ENCODE measurements at places on chromosomes 1 and 21.

GRCh38 chr1:35557118-35557610 is at the start of gene KIAA0319L:
Gene KIAA0319L (minus strand): TSS chr1:35557403. CDS start chr1:35554491, 2,912 bp downstream.
- no peak for DNase-seq

DNA sequence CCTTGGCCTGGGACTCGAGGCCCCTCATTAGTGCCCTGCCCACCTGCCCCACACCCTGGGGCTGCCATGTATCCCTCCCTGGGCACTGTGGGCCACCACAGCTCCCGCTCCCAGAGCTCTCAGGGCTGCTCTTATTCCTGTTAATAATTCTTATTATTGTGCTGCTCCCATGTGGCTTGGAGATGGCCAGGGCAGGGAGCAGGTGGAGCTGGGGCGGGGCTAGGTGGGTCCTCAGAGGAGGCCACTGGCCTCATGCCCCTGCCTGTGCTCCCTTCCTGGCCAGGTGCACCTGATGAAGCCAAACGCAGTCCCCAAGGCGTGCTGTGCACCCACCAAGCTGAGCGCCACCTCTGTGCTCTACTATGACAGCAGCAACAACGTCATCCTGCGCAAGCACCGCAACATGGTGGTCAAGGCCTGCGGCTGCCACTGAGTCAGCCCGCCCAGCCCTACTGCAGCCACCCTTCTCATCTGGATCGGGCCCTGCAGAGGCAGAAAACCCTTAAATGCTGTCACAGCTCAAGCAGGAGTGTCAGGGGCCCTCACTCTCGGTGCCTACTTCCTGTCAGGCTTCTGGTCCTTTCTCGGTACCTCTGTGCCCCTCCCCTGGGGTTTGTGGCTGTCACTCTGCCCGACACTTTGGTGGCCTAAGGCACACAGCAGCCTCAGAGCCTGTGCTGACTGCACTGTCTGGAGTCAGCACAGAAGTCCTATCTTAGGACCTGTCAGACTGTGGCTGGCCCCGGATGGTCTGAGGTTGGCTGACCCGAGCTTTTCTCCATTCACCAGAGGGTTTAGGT is 34.1 kb downstream of the BMP8A start:
- DNase-seq: no peak

DNA sequence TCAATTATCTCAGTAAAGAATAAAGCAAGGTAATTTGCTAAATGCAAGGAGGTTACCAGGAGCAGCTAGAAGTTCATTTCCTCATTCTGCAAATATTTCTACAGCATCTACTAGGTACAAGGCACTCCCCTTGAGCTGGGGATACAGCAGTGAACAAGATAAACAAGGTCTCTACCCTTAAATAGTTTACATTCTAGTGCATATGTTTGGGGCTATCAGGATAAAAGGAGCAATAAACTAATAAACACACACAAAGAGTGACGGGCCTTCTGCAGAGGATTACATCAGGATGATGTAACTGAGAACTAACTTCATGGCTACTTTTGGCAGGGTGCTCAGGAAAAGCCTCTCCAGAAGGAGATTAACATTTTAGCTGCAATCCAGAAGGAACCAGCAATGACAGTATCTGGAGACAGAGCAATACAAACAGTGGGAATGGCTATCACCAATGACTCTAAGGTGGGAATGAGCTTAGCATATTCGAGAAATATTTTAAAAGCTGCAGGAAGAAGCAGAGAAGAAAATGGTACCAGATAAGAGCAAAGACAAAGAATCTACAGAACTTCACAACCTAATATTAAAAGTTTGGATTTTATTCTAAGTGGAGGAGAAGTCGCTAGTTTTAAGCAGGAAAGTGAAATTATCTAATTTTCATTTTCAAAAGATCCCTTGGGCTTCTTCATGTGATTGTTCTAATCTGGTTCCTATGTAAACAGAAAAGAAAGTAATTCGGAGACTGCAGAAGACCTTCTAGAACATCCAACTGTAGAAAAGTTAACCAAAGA is 25.8 kb downstream of the TP53BP2 start:
- no peak for DNase-seq

GRCh38 chr1:229478852-229479251 is 29.3 kb downstream of the NUP133 start:
- DNase-seq: no peak

- DNase-seq: no peak
Observed at GRCh38 chr1:151831605-151832004, at the start of gene RORC. Gene RORC (minus strand): TSS chr1:151831802. CDS start chr1:151831764, 38 bp downstream.

GRCh38 chr1:177043597-177043996 is 120.9 kb downstream of the ASTN1 start:
- DNase-seq: no peak

GRCh38 chr1:206102292-206102936 is 14.8 kb downstream of the AVPR1B start:
- DNase-seq: no peak

DNA sequence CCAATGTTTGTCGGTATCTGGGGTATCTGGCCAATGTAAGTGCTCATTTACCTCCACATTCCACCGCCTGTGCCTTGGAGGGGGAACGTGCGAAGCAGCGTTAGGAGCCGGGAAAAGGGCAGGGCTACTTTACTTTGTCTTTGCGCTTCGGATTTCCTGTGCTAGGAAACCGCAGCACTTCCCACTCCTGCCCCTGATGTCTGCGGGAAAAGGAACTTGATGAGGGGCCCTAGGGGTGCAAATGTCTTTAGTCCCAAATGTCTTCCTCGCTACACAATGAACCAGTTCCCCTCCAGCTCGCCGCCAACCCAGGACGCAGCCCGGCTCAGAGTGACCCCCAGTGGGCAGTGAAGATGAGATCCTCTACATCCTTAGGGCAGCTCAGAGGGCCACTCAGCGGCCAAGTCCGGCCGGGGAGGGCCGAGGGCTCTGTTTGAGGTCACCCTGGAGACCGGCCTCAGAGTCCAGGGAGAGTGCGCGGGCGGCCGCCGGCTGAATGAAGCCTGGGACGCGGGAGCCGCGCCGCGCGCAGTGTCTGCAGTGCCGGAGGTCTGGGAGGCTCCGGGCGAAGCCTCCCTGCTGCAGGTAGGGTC is at the start of gene DYNLT5:
Gene DYNLT5 (plus strand): TSS at position 460 of the 593 bp plus-strand sequence. CDS start 2,200 bp downstream, outside the sequence.
- no peak for DNase-seq

GRCh38 chr21:39649526-39649925 is 36.8 kb downstream of the B3GALT5 start:
- DNase-seq: no peak

GRCh38 chr21:46661211-46661625 is 25.7 kb downstream of the PRMT2 start:
- no peak for DNase-seq

Data from keratinocyte (primary cell).